ENCODE measurements at places on chromosomes 2 and 18.

- DNase-seq = no peak
Observed at GRCh38 chr2:200128296-200128695, 172.9 kb downstream of the MAIP1 start.

DNA sequence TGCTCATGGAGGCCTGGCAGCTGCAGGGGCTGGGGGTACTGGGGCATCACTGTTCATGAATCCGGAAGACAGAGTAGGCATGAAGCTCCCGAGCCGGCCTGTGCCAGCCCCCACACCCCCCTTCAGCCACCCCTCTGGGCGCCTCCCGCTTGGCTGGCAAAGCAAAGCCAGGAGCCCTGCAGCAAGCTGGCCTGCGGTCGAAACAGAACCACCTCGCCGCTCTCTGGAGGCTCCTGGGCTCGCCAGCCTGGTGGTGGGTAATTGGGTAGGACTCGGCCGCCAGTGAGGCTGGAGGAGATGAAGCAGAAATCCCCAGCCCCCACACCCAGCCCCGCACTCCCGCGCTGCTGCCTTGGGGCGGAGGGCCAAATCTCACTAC is 70.9 kb upstream of the GPC1 start:
- DNase-seq = no peak

GRCh38 chr2:88626171-88627054 is 851 bp downstream of the EIF2AK3 start:
- no peak for DNase-seq

- no peak for DNase-seq
Observed at GRCh38 chr18:64273724-64274123, 124.8 kb upstream of the LINC00305 start.

DNA sequence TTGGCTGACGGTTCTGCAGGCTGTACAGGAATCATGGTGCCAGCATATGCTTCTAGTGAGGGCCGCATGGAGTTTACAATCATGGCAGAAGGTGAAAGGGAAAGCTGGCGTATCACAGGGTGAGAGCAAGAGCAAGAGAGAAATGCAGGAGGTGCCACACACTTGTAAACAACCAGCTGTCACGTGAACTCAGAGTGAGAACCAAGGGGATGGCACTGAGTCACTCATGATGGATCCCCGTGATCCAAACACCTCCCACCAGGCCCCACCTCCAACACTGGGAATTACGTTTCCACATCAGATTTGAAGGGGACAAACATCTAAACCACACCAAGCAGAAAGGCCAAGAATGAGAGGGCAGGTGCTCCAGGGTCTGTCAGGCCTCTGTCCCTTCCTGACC is 185.0 kb upstream of the PID1 start:
- no peak for DNase-seq

- DNase-seq = no peak
Observed at GRCh38 chr2:174376967-174377366, 18.6 kb upstream of the SCRN3 start.

- peak; percentile 48 for DNase-seq
Observed at GRCh38 chr2:240021488-240022104, 3.5 kb downstream of the NDUFA10 start.

DNA sequence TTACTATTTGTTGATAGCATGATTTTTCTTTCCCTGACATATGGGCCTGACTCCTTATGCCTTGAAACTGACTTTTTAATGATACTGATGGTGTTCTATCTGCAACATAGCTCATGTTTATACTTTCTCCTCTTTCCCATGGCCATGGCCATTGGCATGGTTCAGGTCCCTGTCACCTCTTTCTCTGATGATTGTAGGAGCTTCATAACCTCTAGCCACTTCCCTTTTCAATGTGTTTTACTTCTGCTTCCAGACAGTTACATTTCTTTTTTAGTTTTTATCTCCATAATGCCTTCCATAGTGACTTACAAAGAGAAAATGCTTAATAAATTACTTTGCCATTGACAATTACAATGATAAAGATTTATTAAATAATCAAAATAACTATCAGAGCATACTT is 177.9 kb upstream of the SETBP1 start:
- no peak for DNase-seq

GRCh38 chr2:224875841-224876240 is 159.7 kb upstream of the CCDC195 start:
- no peak for DNase-seq

- no peak for DNase-seq
Observed at GRCh38 chr2:138942466-138942865, 162.3 kb upstream of the NXPH2 start.

GRCh38 chr2:71782323-71782722 is 329.0 kb downstream of the DYSF start:
- DNase-seq = no peak

- DNase-seq = no peak
Observed at GRCh38 chr18:12796448-12796847, 87.6 kb downstream of the PTPN2 start.

DNA sequence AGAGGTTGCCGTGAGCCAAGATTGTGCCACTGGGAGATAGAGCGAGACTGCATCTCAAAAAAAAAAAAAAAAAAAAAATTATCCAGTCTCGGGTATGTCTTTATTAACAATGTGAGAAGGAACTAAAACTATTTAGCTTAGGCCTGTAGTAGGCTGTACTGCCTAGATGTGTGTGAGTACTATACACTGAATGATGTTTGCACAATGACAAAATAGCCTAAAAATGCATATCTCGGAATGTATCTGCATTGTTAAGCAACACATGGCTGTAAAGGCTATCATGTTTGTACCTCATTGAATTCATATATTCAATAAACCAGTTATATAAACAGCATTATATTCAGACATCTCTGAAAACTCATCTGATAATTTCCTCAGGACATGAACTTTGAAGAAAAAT is 191.2 kb upstream of the SESTD1 start:
- DNase-seq = peak; percentile 82

DNA sequence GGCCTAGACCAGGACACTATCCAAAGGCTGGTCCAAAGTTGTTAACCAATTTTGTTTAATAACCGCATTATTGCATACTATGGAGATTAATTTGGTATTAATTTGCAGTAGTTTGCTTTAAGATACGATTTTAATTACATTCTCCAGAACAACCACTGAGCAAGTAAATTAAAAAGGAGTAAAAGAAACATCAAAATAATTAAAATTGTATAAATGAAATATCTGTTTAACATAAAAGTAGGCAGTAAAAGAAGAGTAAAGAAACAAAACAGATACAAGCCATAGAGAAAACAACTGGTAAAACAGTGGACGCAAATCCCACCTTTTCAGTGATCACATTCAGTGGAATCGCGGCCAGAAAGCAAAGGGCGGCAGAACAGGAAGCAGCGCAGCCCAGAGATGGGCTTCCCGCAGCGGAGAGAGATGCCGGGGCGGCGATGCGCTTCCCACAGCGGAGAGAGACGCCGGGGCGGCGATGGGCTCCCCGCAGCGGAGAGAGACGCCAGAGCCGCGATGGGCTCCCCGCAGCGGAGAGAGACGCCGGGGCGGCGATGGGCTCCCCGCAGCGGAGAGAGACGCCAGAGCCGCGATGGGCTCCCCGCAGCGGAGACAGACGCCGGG is 176.8 kb downstream of the RTP5 start:
- DNase-seq = no peak

- peak; percentile 58 for DNase-seq
Observed at GRCh38 chr18:76495435-76496193, 572 bp upstream of the ZNF516 start.

- peak; percentile 51 for DNase-seq
Observed at GRCh38 chr2:29662861-29663260, 258.5 kb downstream of the ALK start.

- peak; percentile 46 for DNase-seq
Observed at GRCh38 chr2:235857598-235857997, 310.6 kb downstream of the GBX2 start.

DNA sequence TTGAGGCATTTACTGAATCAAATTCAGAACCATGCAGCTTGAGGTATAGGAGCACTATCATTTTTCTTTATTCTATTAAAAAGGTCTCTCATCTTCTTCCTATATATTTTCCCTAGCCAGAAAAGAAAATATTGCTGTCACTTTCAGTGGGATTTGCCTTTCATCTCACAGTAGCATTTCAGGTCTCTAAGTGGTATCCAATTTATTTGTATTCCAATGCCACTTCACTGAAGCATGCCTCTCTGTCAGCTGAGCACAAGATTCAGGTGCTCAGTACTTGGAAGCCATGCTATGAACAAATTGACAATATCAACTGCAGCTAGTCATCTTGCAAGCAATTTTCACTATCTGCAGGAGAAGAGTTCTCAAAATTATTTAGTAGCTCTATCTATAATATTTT is 457.2 kb upstream of the SLC39A10 start:
- DNase-seq = no peak

DNA sequence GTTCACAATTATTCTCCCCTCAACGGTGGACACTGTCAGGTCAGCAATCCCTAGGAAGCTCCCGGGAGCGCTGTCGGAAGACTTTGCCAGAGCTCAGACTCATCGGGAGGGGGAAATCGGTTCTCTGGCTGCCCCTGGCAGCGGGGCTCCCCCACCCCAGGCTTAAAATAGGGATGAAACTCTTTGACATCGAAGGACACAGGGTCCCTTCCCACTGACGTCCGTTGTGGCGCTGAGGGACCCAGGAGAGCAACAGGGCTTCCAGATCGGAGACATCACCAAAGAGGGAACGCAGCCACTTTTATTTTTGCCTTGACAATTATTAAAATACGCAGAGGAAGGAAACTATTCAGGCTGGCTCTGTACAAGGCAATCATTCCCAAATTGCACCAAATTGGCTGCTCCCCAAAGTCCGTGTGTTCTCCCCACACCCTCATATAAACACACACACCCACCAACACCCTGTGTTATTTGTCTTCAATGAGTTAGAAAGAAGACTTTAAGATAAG is 249.0 kb downstream of the CDH20 start:
- DNase-seq = no peak

DNA sequence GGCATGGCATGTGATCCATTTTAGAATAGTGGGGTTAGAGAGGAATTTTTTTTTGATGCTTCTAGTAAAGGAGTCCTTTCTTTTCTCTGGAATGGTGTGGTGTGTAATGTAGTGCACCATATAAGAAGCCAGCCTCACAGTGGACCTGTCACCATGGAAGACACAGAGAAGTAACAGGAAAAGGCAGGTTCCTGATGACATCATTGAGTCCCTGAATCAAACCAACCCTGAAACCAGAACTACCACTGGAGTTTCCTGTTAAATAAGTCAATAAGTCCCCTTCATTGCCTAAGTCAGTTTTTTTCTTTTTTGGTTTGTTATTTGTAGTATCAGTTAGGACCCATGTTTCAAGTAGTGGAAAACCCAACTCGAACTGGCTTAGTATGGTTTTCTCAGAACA is 11.9 kb downstream of the ADCYAP1 start:
- DNase-seq = no peak

DNA sequence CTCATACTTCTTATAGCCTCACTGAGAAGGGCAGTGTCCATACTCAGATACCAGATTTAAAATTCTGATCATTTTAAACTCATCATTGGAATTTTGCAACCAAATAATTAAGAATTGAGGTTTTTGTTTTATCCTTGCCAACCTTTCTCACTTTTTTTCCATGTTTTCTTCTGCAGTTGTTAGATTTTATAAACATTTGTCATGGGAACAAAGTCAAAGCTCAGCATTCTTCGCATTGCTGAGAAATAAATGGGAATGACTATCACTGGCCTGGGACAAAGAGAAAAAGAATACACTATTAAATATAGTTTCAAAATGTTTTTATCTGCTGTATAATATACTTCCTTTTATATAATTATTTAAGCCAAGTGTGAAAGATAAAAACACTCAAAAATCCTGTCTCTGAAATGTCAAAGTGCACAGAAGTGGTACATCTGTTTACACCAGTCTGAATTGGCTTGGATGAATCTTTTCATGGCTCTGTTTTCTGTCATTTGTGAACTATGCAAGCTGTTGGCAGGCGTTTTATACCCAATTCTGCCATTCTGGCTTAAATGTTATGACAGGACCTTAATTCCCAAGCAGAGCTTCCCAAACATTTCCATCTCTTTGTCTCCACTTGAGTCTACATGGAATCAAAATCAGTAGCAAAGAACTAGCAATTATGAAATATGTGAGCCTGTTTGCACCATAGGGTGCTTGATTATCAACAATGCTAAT is 249.3 kb upstream of the SYT4 start:
- peak; percentile 64 for DNase-seq

GRCh38 chr2:223079925-223080324 is 27.9 kb downstream of the KCNE4 start:
- no peak for DNase-seq

- DNase-seq = no peak
Observed at GRCh38 chr18:72899338-72899737, 31.6 kb upstream of the NETO1 start.

DNA sequence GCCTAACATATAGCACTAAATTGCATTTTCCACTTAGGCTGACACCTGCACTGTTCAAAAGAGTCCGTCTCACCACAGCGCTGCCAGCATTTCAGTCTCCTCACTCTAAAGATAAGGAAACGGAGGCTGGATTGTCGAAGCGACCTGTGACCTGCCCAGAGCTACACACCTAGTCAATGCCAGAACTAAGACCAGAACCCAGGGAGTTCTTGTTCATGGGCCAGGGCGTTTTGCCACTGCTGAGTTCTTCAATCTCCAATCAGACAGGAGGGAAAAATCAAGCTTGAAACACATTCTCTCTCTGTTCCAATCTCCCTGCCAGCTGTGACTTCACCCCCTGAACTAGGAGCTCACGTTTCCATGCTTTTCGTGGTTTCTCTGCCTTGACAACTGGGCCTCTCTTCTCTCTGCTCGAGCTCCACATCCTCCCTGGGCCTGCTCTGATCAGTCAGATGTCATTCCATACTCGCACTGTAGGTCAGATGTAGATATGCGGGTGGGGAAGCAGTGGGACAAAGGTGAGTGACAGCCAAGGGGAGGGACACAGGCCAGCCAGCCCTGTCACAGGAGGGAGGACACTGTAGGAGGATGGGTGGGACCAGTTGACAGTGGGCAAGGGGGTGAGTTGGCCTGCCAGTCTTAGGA is 221.1 kb upstream of the SMAD2 start:
- DNase-seq = no peak

Measured in fibroblast of skin of scalp (primary cell).